ENCODE measurements at places on chromosomes 13 and 19.

DNA sequence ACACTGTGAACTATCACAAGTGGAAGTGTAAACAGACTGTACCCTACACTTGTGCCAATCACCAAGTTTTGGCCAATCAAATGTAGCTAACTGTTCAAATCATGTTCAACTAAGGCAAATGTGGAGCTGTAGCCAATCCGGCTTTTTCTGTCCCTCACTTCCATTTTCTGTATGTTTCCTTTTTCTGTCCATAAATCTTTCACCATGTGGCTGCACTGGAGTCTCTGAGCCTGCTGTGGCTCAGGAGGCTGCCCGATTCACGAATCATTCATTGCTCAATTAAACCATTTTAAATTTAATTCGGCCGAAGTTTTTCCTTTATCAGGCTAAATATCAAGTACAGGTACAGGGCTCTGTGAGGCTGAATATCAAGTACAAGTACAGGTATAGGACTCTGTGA is 216.5 kb downstream of the RFC3 start:
- DNase-seq, result no peak

DNA sequence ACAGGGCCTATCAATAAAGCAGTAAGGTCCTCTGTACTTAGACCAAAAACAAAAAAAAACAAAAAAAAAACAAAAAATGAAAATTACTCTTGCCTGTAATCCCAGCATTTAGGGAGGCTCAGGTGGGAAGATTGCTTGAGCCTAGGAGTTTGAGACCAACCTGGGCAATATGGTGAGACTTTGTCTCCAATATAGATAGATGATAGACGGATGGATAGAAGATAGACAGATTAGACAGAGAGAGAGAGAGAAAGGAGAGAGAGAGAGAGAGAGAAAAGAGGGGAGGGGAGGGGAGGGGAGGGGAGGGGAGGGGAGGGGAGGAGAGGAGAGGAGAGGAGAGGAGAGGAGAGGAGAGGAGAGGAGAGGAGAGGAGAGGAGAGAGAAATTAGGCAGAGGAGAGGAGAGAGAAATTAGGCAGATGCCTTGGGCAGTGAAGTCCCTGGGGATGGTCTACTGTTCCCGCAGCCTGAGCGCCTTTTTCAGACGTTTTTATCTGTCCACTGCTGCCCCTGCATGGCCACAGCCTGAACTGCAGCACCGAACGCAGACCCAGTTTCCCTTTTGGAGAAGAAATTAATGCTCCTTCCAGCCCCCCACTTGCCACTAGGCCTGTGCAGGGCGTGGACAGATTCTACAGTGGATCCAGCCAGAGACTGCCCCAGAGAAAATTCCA is 9.8 kb upstream of the ZNF627 start:
- peak; percentile 77 for DNase-seq

DNA sequence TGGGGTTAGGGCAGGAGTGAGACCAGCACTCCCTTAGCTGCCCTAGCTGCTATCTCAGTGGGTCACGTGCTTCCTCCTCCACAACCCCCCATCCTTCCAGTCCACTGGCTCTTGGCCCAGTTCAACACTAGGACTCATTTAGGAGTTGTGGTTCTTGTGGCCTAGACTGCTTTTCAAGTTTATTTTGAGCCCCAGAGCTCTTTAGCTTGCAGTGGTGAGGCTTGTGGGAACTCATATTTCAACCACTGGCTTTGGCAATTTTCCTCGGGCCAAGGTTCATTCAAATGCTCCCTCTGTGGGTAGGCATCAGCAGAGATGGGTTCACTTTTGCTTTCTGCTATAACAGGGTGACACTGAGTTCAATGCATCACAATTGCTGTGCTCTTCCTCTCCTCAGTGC is 436.2 kb upstream of the SLITRK5 start:
- no peak for DNase-seq

GRCh38 chr13:34044660-34045080 is 226.7 kb downstream of the RFC3 start:
- no peak for DNase-seq

- no peak for DNase-seq
These were observed 8.5 kb downstream of the RFX1 start for GRCh38 chr19:13997631-13997962.

DNA sequence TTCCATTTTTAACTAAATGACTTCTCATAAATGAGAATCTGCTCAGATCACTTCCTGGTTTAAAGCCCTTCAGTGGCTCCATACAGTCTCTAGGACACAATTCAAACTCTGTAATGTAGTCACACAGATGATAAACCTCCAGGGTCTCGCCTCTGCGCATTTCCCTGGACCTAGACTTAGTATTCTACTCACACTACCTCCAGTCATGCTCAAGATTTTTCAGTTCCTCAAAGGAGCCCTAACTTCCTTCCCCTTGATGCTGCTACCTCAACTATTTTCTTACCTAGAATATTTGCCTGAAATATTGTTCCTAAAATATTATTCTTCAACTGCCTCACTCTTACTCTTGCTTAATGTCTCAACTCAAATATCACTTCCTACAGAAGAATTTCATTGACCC is 86.7 kb upstream of the TPP2 start:
- no peak for DNase-seq

DNA sequence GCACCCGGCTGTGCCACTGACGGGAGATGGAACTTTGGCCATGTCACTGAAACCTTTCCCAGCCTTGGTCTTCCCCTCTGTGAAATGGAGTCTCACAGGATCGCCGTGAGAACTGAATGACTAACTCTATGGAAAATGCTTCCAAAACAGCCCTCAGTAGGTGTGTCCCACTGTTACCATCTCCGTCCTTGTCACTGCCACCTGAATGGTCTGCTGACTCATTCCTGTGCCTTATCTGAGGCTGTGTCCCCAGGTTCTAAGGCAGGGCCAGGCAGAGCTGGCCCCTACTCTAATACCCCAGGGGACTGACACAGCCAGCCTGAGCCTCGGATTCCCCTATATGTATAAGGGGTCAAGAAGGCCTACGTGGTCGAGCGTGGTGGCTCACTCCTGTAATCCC is 4.5 kb downstream of the CDC37 start:
- DNase-seq, result no peak

- DNase-seq, result no peak
These were observed 99.2 kb downstream of the SLC7A1 start for GRCh38 chr13:29496241-29496712.

Data from T-helper 2 cell (primary cell).